ENCODE measurements at places on chromosomes 1 and 21. TPM values are rescaled to one million over a fixed set of nuclear protein-coding genes. Genes with fewer than 3 reads are reported as not detected.
A peak's percentile ranks its signal among the peaks of the same experiment; 100 is the strongest.

DNA sequence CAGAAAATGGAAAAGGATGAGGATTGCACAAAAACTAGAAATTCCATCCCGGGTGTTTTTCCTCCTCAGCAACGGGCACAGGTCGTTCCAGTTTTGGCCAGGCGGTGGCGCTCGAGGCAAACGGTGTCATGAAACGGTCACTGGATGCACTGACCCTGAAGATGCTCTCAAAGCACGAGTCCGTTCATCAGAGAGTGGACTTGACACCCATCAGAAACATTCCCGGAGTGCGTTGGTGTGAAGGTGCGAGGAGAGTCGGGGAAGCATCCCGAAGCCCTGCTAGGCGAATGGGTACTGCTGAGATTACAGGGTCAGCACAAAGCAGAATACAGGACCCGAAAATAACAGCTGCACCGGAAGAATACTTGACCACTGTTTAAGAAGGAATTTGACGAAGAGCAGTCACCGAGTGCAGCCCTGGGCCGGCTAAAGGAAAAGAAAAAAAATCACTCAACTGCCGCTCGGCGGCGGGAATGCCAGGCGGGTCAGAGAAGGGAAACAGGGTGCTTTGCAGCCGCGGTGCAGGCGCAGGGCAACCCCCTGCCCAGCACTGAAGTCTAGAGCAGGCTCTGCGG lies 71.7 kb upstream of the ETS2 start:
- H3K27ac ChIP-seq = peak overlapping the region; percentile 67
- H3K27me3 ChIP-seq = peaks cover 5% of the 10 kb centered on the region
- H3K36me3 ChIP-seq = no peaks in the 10 kb centered on the region
- no peaks in the 10 kb centered on the region for H3K4me1 ChIP-seq

- H3K27ac ChIP-seq = no peak overlapping the region
- peaks cover 2% of the 10 kb centered on the region for H3K27me3 ChIP-seq
- no peaks in the 10 kb centered on the region for H3K4me1 ChIP-seq
- H3K4me3 ChIP-seq = peak overlapping the region; percentile 23
- peak; percentile 2 for DNase-seq
Observed at GRCh38 chr1:42085596-42085995, 67.6 kb upstream of the GUCA2B start.

- peaks cover 13% of the 10 kb centered on the region for H3K4me1 ChIP-seq
- H3K36me3 ChIP-seq = no peaks in the 10 kb centered on the region
- no peak overlapping the region for H3K4me3 ChIP-seq
- DNase-seq = peak; percentile 91
Observed at GRCh38 chr1:40877698-40878097, 15.5 kb upstream of the CITED4 start.

DNA sequence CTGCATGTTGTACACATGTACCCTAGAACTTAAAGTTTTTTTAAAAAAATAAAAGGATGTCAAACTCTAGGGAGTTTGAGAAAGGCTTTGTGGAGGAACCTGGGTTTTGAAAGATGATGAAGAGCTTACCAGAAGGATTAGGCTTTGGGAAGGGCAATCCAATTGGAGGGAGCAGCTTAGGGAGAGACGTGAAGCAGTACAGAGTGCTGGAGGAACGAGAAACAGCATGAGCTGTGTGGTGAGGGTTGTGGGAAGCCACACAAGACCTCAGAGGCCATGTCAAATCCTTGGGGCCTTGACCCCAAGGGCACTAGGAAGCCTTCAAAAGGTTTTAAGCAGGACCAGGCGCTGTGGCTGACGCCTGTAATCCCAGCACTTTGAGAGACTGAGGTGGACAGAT lies 8.4 kb upstream of the KPNA6 start:
- H3K36me3 ChIP-seq = peaks cover 44% of the 10 kb centered on the region
- no peak overlapping the region for H3K27ac ChIP-seq
- no peak overlapping the region for H3K4me3 ChIP-seq
- H3K27me3 ChIP-seq = no peaks in the 10 kb centered on the region
- no peak for DNase-seq
- H3K4me1 ChIP-seq = peaks cover 11% of the 10 kb centered on the region

DNA sequence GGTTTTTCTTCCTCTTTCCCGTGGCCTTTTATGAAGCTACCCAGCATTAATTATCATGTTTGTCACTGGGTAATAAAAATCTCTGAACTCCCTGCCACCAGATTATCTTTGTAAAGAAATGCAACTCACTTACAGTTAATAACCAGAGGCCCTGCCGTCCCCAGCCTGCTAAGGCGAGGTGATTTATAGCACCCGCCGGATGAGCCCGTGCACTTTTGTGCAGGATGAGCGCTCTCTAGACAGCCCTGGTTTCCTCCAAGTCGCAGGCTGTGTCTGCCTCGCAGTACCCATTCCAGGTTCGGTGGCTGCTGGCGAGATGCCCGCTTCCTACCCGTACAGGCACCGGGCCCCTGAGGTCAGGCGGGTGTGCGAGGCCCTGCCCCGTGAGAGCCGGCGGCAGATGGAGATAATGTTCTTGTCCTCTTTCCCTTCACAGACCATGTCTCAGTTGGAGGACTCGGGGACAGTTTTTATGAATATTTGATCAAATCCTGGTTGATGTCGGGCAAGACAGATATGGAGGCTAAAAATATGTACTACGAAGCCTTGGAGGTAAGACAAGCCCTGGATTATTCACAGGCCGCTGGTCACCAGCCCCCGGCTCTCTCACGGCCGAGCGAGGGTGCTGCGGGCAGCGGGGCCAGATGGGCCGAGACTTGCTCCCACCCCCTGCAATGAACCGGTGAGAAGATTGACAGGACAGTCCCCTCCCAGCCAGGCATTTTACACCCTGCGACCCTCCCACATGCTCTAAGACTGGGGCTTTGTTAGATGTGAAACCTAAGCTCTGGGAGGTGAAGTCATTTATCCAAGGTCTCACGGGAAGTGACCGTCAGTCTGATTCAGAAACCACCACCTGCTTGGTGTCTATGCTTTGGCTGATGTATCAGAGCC lies 28.5 kb upstream of the SELENON start:
- H3K36me3 ChIP-seq = peaks cover 30% of the 10 kb centered on the region
- peaks cover 4% of the 10 kb centered on the region for H3K4me1 ChIP-seq
- no peak overlapping the region for H3K4me3 ChIP-seq
- no peak overlapping the region for H3K27ac ChIP-seq

- no peaks in the 10 kb centered on the region for H3K27me3 ChIP-seq
- no peak overlapping the region for H3K27ac ChIP-seq
- H3K36me3 ChIP-seq = peaks cover 10% of the 10 kb centered on the region
- H3K4me3 ChIP-seq = no peak overlapping the region
- no peaks in the 10 kb centered on the region for H3K4me1 ChIP-seq
- DNase-seq = no peak
Observed at GRCh38 chr1:150793221-150793620, 14.8 kb downstream of the CTSK start.

- H3K36me3 ChIP-seq = peaks cover 4% of the 10 kb centered on the region
- no peak for DNase-seq
- H3K4me1 ChIP-seq = no peaks in the 10 kb centered on the region
- H3K4me3 ChIP-seq = no peak overlapping the region
Observed at GRCh38 chr1:9849691-9850441, 26.1 kb upstream of the CLSTN1 start.

Gene MAST2
- 14.2 TPM for total RNA-seq

Gene BMP8B
- not detected for total RNA-seq

Data from IMR-90 (cell line).